Ureter (tissue), 1 donor: ENCODE measurements at places on chromosomes 3 and 15. TPM values are rescaled to one million over a fixed set of nuclear protein-coding genes. Genes with fewer than 3 reads are reported as not detected.

Gene FETUB
- not detected for total RNA-seq

Gene GPR149
- total RNA-seq, result not detected

Gene COLQ
- 6.1 TPM for total RNA-seq

Gene CCR5
- 3.3 TPM for total RNA-seq

Gene C3orf49
- total RNA-seq, result not detected

Gene STARD5
- total RNA-seq, result 17.5 TPM

Gene ISLR
- 37.4 TPM for total RNA-seq
